ENCODE measurements at places on chromosomes 12 and 14.

DNA sequence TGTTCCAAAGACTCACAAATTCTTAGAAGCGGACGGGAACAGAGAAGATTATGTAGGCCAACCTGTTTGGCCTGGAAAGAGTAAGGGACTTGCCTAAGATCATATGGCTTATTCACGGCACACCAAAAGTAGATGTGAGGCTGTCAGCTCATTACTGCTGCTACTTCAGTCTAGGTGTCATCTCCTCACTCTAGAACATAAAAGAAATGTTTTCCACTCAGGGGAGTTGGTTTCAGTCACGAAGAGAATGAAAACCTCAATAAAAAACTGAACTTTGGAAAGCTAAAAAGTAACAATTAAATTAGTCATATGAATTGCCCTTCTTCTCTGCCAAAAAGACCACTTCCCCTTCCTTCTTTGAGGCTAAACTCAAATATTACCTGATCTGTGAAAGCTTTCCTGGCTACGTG is 658 bp upstream of the CEP128 start:
- DNase-seq = peak; percentile 1

- no peak for DNase-seq
Measured at GRCh38 chr12:119179335-119180021, 747 bp downstream of the HSPB8 start.

DNA sequence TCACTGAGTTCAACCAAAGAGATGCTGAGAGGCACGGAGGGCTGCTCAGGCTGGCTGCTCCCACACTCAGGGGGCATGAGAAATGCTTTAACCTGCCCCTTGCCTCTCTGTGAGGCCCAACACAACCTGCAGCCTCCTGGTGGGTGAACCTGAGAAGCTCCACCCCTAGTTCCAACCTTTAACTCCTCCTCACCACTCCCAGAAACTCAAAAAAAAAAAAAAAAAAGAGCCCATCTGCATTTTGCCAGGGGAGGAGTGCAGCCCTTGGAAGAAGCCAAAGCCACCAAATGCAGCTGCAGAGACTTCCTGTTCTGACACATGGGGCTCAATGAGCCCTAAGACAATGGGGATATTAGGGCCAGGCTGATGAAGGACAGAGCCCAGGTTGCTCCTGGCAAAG is 8.9 kb downstream of the KRT4 start:
- no peak for DNase-seq

DNA sequence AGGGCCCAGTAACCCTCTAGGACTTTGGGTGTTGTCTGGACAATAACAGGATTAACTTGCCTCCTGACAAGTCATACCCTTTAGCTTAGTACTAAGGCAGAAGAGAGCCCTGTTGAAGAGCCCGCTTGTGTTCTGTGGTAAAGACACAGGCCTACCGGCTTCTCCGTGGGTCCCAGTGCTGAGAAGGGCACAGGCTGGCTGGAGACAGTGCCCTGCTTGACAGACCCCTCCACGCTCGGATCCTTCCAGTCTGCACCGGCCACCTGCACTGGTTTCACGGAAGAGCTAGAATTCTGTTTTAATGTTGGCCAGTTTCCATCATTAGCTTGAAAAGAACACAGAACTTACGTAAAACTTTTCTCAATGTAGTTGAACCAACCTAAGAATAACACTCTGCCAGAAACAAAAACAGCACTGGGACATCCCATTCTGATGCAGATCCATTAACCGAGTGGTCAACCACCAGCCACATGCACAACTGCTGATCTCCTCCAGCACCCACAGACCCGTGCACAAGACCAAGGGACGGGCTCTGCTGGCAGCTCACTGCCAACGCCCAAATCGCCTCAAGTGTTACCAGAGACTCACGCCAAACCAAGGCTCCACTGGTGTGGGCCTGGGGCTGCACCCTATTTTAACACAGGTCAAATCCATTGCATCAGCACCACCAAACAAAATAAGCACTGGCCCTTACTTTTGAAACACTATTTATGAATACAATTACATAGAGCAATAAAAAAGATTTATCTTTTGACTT is 27.1 kb downstream of the ZFYVE21 start:
- DNase-seq = no peak

GRCh38 chr12:38160318-38161122 is 156.1 kb upstream of the ALG10B start:
- no peak for DNase-seq

- DNase-seq = no peak
Measured at GRCh38 chr14:89746654-89747053, 207.9 kb downstream of the EFCAB11 start.

DNA sequence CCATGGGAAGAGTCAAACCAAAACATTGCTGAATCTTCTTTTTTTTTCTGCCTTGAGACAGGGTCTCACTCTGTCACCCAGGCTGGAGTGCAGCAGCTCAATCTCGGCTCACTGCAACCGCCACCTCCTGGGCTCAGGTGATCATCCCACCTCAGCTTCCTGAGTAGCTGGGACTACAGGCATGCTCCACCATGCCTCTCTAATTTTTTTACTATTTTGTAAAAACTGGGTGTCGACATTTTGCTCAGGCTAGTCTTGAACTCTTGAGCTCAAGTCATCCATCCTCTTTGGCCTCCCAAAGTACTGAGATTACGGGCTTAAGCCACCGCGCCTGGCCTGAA is 1.5 kb upstream of the KRT75 start:
- no peak for DNase-seq

GRCh38 chr12:42725809-42726208 is 136.3 kb upstream of the PRICKLE1 start:
- no peak for DNase-seq

GRCh38 chr12:2064071-2064507 is 11.3 kb downstream of the CACNA1C start:
- no peak for DNase-seq
